Activated CD4-positive, alpha-beta memory T cell treated with anti-CD3 and anti-CD28 coated beads for 36 hours (primary cell): ENCODE measurements at places on chromosomes 11 and 22. TPM values are rescaled to one million over a fixed set of nuclear protein-coding genes. Genes with fewer than 3 reads are reported as not detected.

ARHGAP20 gene
- total RNA-seq: not detected

KRTAP5-11 gene
- not detected for total RNA-seq

MAPK8IP1 gene
- 0.58 TPM for total RNA-seq

PHF21B gene
- total RNA-seq: not detected

KRTAP5-1 gene
- total RNA-seq: not detected

SHANK3 gene
- 0.05 TPM for total RNA-seq

MMP13 gene
- not detected for total RNA-seq

USH1C gene
- not detected for total RNA-seq

OVOL1 gene
- not detected for total RNA-seq

SPI1 gene
- not detected for total RNA-seq

TIRAP gene
- 8.8 TPM for total RNA-seq

KIF18A gene
- 26.4 TPM for total RNA-seq

OR56A5 gene
- total RNA-seq: not detected

TSPAN18 gene
- total RNA-seq: 8.2 TPM

UBQLN3 gene
- not detected for total RNA-seq

SEPTIN5 gene
- total RNA-seq: 0.41 TPM

LINC01488 gene
- total RNA-seq: not detected

FAM180B gene
- total RNA-seq: not detected

C11orf91 gene
- not detected for total RNA-seq

C11orf16 gene
- not detected for total RNA-seq

TRPC6 gene
- not detected for total RNA-seq

FGF4 gene
- not detected for total RNA-seq

FGF3 gene
- total RNA-seq: not detected

ADORA2A gene
- 30.5 TPM for total RNA-seq

HBG2 gene
- not detected for total RNA-seq

IL18BP gene
- total RNA-seq: 9.3 TPM

PRR5 gene
- total RNA-seq: 10.3 TPM

PRAME gene
- not detected for total RNA-seq

ARHGEF12 gene
- total RNA-seq: 16.4 TPM

TRPM5 gene
- total RNA-seq: not detected

OR52N5 gene
- not detected for total RNA-seq

SCGB1A1 gene
- total RNA-seq: not detected

RAB6A gene
- total RNA-seq: 66.0 TPM

YPEL4 gene
- total RNA-seq: 0.73 TPM

INS gene
- total RNA-seq: not detected

COA4 gene
- 91.6 TPM for total RNA-seq

RASSF10 gene
- not detected for total RNA-seq

RGL4 gene
- total RNA-seq: 7.7 TPM

DAGLA gene
- 0.12 TPM for total RNA-seq

SPECC1L gene
- total RNA-seq: 27.7 TPM

USP2 gene
- total RNA-seq: 1.4 TPM

CECR2 gene
- not detected for total RNA-seq

PKDREJ gene
- not detected for total RNA-seq

RASL10A gene
- total RNA-seq: 0.62 TPM
